Myometrial cell (primary cell): ENCODE measurements at places on chromosomes 16 and 17. TPM values are rescaled to one million over a fixed set of nuclear protein-coding genes. Genes with fewer than 3 reads are reported as not detected.

The NFATC3 gene
- 9.7 and 9.8 TPM in 2 replicates for total RNA-seq

The SCNN1G gene
- under 0.01 TPM in 1 of 2 replicates, not detected in the other for total RNA-seq

The SHCBP1 gene
- 27.3 and 27.4 TPM in 2 replicates for total RNA-seq

The ZNRF1 gene
- total RNA-seq: 24.2 and 30.3 TPM in 2 replicates
